ENCODE measurements at places on chromosomes 5 and 9.

DNA sequence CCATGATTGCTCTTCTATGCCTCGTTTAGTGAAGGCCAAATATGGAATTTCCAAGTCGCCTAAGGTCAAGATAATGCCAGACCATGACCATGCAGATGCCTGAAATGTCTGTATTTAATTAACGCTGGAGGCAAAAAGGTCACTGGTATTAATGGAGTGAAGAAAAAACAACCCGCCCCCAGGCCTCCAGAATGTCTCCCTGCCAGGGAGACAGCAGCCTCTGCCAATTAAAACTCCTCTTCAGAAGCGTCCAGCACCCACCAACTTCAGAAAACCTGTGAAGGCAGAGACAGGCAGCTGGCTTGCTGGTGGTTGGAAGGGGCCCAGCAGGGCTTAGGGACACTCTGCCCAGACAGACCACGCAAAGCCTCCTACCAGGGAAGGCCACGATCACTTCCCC, 94.4 kb downstream of the VAV2 start:
- no peak for DNase-seq

- no peak for DNase-seq
These were observed 99.5 kb downstream of the DAB2IP start for GRCh38 chr9:121750715-121751623.

DNA sequence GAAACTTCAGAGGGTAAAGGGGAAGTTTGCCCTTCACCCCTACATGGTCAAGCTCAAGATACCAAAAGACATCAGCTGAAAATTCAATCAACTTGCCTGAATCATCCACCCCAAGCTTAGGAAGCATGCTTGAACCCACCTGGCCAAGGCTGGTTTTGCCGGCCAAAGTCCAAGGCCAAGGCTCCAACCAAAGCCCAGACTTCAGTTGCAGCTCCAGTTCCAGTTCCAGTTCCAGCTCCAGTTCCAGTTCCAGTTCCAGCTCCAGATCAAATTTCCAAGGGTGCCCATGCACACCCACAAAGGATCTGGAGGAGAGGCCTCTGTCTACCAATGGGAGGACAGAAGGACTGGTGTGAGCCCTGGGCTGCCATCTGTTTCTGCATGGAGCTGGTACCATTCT, 4.6 kb upstream of the SERINC5 start:
- DNase-seq: no peak

DNA sequence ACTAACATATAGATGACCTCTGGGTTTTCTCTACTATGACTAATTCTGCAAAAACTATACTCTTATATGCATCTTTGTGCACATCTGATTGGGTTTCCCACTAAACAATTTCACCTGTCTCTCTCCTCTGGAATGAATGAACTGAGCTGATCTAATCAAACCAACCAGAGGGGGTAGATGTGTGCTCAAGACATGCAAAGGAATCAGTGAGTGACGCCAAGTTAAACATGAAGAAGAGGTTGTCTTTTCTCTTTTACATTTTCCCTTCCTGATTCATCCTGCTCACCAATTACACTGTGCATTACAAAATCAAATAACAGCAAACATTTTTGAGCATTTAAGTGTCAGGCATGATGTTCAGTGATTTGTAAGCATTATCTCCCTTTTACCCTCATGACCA, 29.6 kb upstream of the GRXCR2 start:
- no peak for DNase-seq

GRCh38 chr9:12955510-12956163, 180.8 kb downstream of the LURAP1L start:
- DNase-seq: no peak

GRCh38 chr5:135262364-135262763, 136.7 kb downstream of the MACROH2A1 start:
- no peak for DNase-seq

- no peak for DNase-seq
These were observed 139.0 kb downstream of the OLFM1 start for GRCh38 chr9:135226369-135227050.

- DNase-seq: no peak
These were observed 83.0 kb downstream of the DMRTA1 start for GRCh38 chr9:22529426-22530199.

DNA sequence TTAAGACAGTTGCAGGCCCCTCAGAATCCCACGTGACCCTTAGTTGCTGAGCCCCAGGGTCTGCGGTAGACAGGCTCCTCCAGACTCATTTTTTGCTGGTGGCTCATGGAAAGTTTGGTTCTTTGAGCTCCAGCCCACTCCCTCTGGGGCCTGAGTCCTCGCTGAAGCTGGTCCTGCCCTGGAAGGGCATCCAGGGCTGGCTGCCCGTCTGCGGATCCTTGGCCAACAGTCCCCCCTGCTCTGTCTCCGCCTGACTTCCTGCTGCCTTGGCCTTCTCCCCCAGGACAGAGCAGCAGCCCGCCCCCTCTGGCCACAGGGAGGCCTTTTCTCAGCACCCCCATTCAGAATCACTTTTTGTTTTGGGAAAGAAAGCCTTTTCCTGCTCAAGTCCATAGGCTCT, 24.4 kb downstream of the SLC6A7 start:
- DNase-seq: no peak

DNA sequence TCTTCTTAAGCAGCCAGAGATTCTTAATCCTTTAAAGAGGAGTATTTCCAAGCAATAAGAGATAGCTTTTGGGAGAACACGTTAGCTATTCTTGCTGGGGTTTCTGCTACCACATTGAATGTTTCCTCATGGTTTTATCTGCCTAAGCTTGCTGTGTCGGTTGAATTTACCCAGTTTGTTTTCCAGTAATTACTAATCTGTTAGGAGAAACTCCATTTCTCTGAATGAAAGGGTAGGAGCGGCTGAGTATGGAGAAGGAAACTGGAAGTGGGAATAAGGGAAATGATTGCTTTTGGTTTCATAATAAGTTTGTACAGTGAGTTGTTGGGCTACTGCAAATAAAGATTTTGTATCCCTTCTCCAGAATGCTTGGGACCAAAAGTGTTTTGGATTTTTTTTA, 1.2 kb downstream of the JAK2 start:
- no peak for DNase-seq

DNA sequence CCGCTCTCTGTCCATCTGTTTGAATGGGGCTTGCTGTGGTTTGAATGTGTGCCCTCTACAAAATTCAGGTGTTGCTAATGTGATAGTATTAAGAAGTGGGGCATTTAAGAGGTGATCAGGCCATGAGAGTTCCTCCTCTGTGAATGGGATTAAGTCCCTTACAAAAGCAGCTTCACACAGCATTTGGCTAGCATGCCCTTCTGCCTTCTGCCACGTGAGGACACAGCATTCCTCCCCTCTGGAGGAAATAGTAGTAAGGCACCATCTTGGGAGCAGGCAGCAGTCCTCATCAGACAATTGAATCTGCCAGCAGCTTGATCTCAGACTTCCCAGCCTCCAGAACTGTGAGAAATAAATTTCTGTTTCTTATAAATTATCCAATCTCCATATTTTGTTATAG, 540.2 kb downstream of the CSNK1G3 start:
- no peak for DNase-seq

GRCh38 chr9:114861922-114862605, 56.2 kb upstream of the TNFSF15 start:
- DNase-seq: no peak

GRCh38 chr9:105757496-105758251, 63.3 kb downstream of the TMEM38B start:
- no peak for DNase-seq

GRCh38 chr5:9545136-9545991, 511 bp downstream of the SEMA5A start:
- DNase-seq: no peak

GRCh38 chr5:119409235-119409815, 43.0 kb upstream of the HSD17B4 start:
- DNase-seq: no peak

Data from stimulated activated CD8-positive, alpha-beta memory T cell treated with anti-CD3 and anti-CD28 coated beads, Interleukin-15, amount 100 ng/mL, for 4 hours (primary cell).